NCI-H82 (cell line): ENCODE measurements at places on chromosomes 2 and 18.

GRCh38 chr18:39299152-39299551 is 1733.6 kb upstream of the CELF4 start:
- no peak for DNase-seq

GRCh38 chr2:15557887-15558311 is 3.2 kb downstream of the NBAS start:
- DNase-seq, result no peak

DNA sequence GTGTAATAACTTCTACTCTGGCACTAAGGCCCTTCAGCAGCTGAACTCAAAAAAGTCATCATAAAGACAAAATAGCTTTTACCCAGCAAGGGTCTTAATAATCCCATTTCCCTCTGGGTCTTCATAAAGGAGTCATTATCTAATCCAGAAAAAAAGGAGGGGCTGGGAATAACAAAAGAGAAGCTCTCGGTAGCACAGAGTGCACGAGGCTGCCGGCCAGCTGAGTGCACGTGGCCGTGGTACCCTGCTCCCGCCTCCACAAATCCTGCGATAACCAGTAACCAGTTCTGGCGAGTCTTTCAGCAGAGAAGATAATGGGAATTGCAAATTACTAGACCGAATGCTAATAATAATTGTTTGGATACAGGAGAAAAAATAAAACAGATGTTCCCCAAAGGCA is 7.5 kb downstream of the NRP2 start:
- no peak for DNase-seq

GRCh38 chr2:13819896-13820295 is 812.6 kb upstream of the LRATD1 start:
- peak; percentile 10 for DNase-seq

- no peak for DNase-seq
Observed at GRCh38 chr2:40113272-40113968, 334.4 kb upstream of the THUMPD2 start.

DNA sequence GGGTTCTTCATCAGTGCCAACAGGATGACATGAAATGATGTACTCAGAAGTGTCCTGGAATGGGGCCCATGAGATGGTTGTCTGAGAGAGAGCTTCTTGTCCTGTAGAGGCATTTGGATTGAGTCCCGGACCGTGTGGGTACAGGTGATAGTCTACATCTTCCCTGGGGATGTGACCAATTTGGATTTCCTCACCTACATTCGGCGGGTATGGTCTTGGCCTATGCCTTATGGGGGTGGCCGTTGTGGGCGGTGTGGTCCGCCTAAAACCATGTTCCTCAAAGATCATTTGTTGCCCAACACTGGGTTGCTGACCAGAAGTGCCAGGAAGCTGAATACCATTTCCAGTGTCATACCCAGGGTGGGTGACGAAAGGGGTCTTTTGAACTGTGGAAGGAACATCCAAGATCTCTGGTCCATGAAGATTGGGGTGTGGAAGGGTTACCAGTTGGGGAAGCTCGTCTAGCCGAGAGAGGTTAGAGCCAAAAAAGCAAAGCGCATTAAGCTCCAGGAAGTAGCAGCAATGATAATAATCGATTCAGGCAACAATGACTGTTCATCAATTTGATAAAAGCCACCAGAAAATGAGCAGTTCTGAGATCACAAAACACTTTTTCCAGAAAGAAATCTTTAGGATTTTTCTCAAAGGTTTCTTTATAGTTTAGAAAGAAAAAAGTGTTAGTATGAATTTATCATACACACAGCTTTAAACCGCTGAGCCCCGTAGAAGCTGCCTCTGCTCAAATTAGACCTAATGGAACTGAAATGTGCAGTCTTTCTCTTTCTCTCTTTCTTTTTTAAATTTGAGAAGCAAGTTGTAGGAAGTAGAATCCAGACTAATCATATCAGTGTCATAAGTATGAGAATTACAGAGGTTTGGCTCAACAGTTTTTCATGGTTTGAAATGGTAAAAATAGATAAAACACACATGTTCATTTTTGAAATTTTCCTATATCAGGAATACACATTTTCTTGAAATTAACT is 60.3 kb downstream of the ATIC start:
- no peak for DNase-seq

GRCh38 chr2:18891600-18892345 is 302.4 kb upstream of the NT5C1B start:
- no peak for DNase-seq

- no peak for DNase-seq
Observed at GRCh38 chr2:54228945-54229344, 27.1 kb downstream of the TSPYL6 start.

GRCh38 chr18:62521082-62521481 is 1.7 kb upstream of the ZCCHC2 start:
- no peak for DNase-seq

DNA sequence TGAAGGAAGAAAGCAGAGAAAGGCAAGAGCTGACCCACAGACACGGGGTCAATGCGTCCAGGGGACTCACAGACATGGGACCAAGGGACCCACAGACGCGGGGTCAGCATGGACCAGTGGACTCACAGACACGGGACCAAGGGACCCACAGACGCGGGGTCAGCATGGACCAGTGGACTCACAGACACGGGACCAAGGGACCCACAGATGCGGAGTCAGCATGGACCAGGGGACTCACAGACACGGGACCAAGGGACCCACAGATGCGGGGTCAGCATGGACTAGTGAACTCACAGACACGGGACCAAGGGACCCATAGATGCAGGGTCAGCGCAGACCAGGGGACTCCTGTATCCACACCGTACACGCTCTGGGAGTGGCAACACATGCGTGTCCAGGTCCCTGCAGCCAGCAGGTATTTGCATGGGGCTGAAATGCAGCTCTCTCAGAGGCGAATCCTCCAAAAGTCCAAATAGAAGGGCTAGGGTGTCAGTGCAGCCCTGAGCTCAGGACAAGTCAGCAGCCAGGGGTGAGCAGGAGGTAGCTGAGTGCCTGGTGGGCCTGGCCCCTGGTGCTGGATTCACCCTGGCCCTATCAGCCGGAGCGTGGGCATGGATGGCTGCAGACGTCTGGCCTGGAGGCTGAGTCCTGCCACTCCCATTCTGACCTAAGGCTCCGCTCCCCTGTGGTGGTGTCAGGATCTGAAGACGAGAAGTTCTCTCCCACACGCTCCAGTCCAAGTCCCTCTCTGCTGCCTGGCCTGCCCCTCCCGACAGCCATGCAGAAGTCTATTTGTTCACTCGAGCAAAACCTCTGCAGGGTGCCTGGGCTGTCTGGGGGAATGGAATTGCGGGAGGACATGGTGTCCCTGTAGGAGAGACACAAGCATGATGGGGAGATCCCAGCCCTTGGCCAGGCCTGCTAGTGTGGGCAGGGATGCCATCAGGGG is 28.5 kb downstream of the TMEM18 start:
- no peak for DNase-seq

DNA sequence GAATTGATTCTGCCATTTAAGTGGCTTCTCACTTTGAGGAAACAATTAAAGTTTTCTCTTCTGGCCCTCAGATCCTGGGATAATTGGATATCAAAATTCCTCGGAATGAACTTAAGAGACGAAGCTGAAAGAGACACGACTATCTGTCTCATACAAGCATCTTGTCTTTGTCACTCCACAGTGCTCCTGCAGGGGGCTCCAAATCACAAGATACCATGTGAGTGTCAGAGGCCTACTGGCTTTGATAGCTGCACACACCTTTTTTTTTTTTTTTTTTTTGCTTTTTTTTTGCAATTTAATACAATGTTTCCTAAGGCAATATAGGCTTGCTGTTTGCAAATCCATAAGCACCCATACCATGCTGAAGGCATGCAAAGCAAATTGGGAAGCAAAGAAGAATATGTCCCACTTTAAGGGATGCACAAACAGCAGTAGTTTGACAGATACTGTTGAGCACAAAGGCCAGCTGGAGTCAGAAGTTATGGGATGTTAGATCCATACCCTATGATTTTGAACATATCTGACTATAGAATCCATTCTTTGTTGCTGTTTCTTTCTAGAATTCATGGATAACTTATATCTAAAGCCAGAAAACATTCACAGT is 109.0 kb upstream of the CBLN2 start:
- peak; percentile 26 for DNase-seq

DNA sequence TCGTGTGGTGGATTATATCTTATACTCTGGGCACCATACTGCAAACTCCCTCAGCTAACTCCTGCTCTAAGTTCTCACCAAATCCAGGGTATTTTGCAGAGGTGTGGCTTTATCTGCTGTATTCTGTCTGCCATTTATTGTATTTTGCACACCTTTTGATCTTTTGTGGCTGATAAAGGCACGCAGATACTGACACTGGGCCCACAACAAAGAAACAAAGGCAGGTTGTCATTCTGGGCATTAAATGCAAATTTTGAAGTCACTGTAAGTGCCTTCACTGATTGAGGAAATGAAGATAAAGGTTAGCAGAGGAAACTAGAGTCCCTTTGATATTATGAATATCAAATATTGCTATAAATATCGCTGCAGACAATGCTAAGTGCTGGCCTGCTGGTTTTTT is 265.8 kb upstream of the MEIS1 start:
- no peak for DNase-seq

DNA sequence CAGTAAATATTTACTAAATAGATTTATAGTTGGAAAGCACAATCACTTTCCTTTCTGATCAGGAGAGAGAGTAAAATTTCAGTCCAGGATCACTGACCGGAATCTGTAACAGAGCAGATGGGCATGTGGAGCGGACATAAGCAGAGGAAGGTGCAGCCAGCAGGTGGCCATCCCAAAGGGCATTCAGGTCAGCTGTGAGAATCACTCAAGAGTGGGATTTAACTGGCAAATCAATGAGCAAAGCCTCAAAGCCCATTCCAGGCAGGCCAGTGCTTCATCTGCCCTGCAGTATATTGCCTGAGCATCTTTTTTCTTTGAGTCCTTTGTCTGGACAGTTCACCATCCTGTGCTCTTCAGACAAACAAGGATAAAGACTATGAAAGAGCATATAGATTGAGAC is 166.4 kb upstream of the SLC14A2 start:
- no peak for DNase-seq

DNA sequence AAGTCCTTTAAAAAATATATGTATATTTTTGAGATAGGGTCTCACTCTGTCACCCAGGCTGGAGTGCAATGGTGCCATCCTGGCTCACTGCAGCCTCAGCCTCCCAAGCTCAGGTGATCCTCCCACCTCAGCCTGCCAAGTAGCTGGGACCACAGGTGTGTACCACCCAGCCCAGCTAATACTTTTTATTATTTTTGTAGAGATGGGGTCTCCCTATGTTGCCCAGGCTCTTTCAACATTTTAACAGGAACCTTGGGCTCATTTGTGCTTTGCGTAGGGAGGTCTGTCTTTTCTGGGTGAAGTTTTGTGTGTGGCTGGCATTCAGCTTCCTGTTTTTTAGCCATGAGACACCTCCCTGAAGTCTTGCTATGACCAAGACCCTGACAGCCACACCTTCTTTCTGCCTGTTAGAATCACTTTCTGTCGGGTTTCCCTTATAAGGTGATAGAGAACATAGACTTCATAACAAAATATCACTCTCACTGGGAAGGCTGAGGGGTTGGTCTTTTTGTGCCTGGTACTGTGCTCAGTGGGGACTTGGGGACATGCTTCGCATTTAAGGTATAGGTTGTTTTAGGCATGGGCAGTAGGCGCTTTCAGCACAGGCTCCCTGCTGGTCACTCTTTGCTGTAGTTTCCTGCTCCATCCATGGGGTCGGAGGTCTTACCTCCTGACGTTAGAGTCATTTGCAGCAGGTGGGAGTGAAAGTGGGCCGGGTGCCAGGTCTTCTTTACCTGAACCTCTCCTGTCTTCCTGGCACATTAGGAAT is 3.4 kb downstream of the RAB31 start:
- no peak for DNase-seq

DNA sequence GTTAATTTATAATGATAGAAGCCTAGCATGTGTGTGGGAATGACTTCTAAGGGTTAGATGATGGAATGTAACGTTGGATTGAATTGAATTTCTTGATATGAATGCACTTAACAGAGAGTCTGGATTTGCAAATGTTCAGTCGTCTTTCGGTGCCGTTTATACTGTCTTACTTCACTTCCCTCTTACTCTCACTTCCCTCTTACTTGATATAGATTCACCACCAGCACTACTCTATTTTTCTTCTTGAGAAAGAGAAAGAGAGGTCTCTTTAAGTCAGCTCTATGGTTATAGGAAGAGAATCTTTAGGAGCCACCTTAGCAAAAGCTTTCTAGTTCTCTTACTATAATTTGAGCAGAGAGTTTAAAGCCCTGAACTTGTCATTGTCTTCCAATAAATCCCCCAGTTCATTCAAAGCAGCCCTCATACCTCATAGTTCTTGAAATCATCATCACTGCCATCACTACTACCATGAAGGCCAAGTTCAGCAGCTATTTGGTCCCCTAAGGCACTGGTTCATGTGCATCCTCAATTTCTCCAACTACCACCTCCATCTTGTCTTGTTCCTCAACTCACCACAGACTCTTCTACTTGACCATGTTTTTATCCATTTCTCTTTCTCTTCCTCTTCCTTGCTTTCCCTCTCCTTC is 501.7 kb upstream of the TCF4 start:
- DNase-seq, result no peak

GRCh38 chr2:1546901-1547300 is 133.6 kb downstream of the TPO start:
- DNase-seq, result no peak

- DNase-seq, result no peak
Observed at GRCh38 chr2:51657849-51658248, 625.9 kb upstream of the NRXN1 start.

- DNase-seq, result peak; percentile 35
Observed at GRCh38 chr2:138771534-138771933, 8.7 kb downstream of the NXPH2 start.

DNA sequence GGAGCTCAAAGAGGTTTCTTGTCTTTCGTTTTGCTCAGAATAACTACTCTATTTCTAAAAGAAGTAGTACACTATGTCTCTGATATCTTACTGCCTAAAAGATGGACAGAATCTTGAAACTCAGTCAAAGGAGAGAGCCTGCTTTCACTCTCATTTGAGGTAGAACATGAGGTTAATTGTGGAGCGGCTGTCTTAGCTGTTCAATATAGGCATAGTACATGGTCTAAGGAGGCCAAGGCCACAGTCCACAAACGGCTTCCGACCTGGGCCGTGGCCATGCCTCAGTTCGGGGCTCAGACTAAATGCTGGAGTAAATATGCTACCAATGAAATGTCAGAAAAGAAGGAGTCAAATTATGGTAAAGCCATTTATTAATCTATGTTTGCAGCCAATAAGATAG is 185.8 kb upstream of the ACAA2 start:
- DNase-seq, result no peak

- DNase-seq, result no peak
Observed at GRCh38 chr18:24009651-24010333, 4.8 kb upstream of the TTC39C start.

DNA sequence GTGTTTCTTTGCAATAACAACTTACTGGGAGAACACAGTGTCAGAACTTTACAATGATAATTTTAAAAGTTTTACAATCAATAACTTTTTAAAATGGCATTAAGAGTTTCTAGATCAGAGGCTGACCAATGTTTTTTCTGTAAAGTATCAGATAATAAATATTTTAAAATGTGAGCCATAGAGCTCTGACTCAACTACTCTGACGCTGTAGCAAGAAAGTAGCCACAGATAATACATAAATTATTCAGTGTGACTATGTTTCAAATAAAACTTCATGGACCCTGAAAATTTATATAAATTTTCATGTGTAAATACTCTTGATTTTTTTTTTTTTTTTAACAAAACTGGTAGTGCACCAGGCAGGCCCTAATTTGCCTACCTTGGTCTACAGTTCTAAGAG is 77.4 kb downstream of the CUL3 start:
- DNase-seq, result no peak

GRCh38 chr2:127225186-127225960 is 5.3 kb upstream of the CYP27C1 start:
- DNase-seq, result no peak
